Glomerular endothelial cell (primary cell): ENCODE measurements at places on chromosomes 11 and 22. TPM values are rescaled to one million over a fixed set of nuclear protein-coding genes. Genes with fewer than 3 reads are reported as not detected.

CD3D gene
- total RNA-seq, result not detected in 2 replicates

TYR gene
- total RNA-seq, result not detected in 2 replicates

NAV2 gene
- total RNA-seq, result 40.6 and 42.0 TPM in 2 replicates

TRPM5 gene
- not detected in 2 replicates for total RNA-seq

TSSK2 gene
- not detected in 2 replicates for total RNA-seq

SAA2 gene
- 0.87 TPM in 1 of 2 replicates, not detected in the other for total RNA-seq

TNRC6B gene
- total RNA-seq, result 17.3 and 38.2 TPM in 2 replicates

OR8D4 gene
- not detected in 2 replicates for total RNA-seq

TIGD3 gene
- total RNA-seq, result 0.41 TPM in 1 of 2 replicates, not detected in the other

MYO7A gene
- 0.18 and 0.19 TPM in 2 replicates for total RNA-seq

UCP3 gene
- 0.10 and 1.4 TPM in 2 replicates for total RNA-seq

OR51G1 gene
- not detected in 2 replicates for total RNA-seq

SCGB1C1 gene
- not detected in 2 replicates for total RNA-seq

DDIAS gene
- total RNA-seq, result 1.2 and 4.2 TPM in 2 replicates

CUL5 gene
- 25.8 and 27.1 TPM in 2 replicates for total RNA-seq

HSPB2 gene
- 0.10 TPM in 1 of 2 replicates, not detected in the other for total RNA-seq

DNA sequence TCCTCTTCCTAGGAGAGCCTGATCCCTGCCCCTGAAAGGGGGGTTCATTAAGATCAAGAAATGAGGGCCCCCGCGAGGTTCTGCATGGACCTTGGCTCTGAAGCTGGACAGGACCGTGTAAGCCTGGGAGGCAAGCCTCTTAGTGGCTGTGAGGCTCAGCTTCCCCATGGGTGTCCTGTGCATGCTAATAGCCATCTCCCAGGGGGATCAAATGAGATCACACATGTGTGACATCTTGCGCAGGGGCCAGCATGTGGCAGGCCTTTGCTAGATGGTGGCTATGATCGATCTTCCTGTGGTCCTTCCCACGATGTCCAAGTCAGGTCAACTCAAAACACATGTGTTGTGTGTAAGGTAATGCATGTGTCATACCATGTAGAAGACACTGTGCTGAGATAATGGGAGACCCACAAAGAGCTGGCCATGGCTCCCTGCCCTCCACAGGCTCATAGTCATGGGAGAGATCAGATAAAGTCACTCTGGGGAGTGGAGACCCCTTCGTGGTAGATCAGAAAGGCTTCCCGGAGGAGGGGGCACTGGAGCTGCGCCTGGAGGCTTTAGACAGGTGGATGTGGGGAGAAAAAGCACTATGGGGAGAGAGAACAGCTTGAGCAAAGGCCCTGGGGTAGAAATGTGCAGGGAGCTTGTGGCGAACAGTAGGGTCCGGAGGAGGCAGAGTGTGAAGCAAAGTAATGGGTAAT is 3.7 kb downstream of the RAC2 start:
- DNase-seq, result no peak

GRCh38 chr11:19628018-19628417 is 84.6 kb upstream of the NAV2 start:
- DNase-seq, result peak; percentile 27

GRCh38 chr11:3674189-3674588 is 3.0 kb upstream of the CHRNA10 start:
- no peak for DNase-seq

DNA sequence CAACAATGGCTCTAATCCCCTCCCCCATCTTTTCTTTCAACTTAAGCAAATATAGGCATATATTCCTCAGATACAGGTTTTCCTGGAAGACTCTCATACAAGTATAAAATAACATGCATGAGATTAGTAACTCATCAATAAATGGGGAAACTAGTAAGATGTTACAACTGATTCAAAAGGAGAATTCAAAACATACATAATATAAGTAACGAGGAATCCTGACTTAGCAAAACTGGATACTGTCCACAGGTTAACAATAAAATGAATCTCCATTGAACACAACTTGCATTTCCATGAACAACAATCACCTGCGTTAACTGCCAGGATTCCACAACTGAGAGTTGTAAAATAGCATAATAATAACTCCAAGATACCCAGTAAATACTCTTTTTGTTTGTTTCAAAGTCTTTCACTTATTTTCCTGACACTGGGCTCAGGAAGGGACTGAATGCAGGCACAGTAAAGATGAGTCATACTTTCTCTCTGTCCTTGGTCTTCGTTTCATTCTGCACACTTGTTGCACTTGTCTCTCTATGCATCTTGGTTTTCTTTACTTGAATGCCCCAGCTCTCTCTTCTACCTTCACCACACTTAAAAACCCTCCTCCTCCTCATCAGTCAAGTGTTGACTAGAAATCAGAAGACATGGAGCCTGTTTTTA is 8.1 kb downstream of the APIP start:
- DNase-seq, result no peak

GRCh38 chr11:60371386-60371785 is 6.9 kb upstream of the MS4A7 start:
- DNase-seq, result no peak

- no peak for DNase-seq
Observed at GRCh38 chr11:124071623-124071948, 30.5 kb upstream of the OR10G7 start.

- no peak for DNase-seq
Observed at GRCh38 chr22:29772170-29772641, 5.0 kb downstream of the UQCR10 start.

DNA sequence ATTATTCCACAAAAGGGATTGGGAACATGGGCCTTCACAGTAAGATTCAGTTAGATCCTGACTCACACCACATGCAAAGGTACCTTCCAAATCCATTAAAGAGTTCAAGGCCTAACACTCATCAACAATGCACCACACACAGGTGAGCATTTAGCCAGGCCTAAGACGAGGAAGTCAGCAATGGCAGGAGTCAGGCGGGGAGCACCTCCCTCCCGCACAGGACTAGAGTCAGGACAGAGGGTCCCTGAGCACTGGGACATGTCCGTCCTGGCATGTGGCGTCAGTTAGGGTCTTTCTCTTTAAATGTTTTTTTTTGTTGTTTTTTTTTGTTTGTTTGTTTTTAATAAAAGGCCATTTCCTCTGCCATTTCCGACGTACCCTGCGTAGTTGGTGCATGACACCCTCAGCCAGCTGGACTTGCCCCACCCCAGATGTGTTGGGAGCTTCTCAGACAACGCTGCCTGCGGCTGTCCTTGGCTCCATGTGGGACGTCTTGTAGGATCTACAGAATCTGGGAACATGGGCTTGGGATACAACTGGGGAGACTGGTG is 1458.6 kb downstream of the BRD1 start:
- no peak for DNase-seq

- DNase-seq, result no peak
Observed at GRCh38 chr11:119501777-119502405, 78.9 kb upstream of the THY1 start.

GRCh38 chr22:26918226-26918625 is 260.8 kb downstream of the MIAT start:
- no peak for DNase-seq

DNA sequence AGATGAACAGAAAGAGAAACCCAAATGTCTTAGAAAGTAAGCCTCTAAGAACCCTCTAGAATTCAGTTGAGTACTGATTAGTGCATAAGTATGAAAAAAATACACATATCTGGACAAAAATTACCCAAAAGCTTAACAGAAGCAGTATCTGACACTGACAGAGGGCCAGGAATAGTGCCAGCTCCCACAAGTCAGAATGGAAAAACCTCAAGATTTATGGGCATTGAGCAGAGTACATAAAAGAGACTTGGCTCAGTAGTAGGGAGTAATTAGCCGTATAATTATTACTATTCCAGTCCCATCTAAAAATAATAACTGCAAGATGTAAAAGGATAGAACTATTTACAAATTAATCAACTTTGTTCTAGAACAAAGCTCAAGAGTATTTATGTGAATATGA is 834.5 kb downstream of the FAM181B start:
- DNase-seq, result no peak

- no peak for DNase-seq
Observed at GRCh38 chr11:59187587-59187986, 15.7 kb downstream of the DTX4 start.

- no peak for DNase-seq
Observed at GRCh38 chr11:111941963-111942362, 4.8 kb downstream of the DIXDC1 start.

DNA sequence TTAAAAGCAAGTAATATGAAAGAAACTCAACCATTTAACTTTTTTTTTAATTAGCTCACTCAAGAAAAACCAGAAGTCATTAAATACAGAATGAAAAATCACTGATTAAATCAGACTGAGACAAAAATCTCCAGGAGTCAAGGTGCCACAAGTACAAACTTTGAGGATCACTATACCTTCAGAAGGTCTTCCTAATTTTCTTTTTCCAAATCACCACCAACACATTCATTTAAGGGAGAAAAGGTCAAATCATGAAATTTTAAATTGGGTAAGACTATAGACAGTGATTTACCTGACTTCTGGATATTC is 32.3 kb downstream of the PITPNB start:
- no peak for DNase-seq

DNA sequence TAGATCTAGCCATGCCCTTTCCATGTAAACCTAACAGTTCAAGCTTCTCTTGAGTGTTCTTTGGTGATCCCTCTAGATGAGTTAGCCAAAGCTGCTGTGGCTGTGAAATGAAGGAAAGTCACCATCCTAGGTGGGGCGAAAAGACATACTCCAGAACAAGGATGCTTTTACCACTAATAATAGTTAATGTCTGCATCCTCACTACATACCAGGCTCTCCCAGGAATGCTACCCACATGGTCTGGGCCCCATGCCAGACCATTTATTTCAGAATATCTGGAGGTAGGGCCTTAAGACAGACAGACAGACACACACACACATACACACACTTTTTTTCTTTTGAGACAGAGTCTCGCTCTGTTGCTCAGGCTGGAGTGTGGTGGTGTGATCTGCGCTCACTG is 14.7 kb downstream of the ABTB2 start:
- no peak for DNase-seq

- no peak for DNase-seq
Observed at GRCh38 chr11:69444381-69445130, 36.9 kb upstream of the LINC01488 start.

DNA sequence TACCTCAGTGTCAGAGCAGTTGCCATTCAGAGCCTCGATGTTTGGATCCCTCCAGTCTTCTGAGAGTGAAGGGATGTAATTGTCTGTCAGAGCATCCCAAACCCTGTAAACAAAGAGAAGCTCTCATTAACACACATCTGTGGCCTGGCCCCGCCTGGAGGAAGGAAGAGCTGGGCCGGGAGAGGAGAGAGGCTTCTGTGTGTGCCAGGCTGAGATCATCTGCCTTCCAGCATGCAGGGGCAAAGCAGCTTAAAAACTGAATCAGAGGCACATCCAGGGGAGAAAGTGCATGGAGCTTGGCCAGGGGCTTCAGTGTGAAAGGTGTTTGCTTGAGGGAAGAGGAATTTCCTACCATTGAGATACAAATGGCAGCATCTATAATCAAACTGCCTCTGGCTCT is 14.5 kb downstream of the FEZ1 start:
- DNase-seq, result no peak

DNA sequence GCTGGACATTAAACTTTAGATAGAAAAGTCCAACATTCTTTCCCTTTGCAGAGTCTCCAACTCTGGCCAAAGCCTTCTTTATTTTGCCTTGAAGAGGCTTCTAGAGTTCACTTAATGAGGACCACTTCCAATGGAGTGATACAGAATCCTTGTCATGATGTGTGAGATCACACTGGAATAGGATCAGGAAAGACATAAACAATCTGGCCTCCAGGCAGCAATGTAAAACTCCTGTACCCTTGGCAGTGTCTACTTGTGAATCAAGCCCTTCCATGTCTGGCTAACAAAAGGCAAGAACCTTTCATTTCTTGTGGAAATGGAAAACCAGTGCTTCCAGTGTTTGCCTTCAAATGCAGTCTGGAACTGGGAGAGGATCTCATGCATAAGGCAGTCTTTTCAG is 56.5 kb upstream of the FIBIN start:
- no peak for DNase-seq

GRCh38 chr11:134036492-134037045 is 32.3 kb upstream of the JAM3 start:
- no peak for DNase-seq

- no peak for DNase-seq
Observed at GRCh38 chr11:84871116-84871515, 756.0 kb downstream of the DLG2 start.

- no peak for DNase-seq
Observed at GRCh38 chr11:95585069-95585751, 204.4 kb downstream of the FAM76B start.

- no peak for DNase-seq
Observed at GRCh38 chr22:47569389-47570299, 807.2 kb downstream of the TBC1D22A start.

DNA sequence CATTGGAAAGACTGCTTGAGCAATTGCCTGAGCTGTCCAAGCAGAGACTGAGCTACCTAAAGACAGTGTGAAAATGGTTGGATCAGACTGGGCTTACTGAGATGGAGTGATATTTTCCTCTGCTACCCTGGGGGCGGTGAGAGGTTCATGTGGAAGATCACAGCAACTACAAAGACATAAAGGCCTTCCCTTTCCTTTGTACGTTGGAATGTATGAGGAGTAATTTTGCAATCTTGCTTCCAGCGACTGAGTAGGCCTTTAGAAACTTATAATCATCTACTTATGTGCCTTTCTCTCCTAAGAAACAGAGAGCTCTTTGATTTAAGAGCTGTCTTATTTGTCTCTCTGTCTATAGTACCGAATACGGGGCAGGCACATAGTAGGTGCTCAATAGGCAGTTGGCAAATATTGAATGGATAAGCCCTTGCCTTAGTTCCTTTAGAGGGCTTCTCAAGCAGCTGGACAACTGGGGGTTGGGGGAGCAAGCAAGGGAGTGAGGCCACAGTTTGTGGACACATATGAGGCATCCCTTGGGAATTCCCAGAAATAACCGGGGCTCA is 2.4 kb upstream of the HEPACAM start:
- no peak for DNase-seq

GRCh38 chr11:3836903-3837302 is 3.9 kb downstream of the RHOG start:
- no peak for DNase-seq

- no peak for DNase-seq
Observed at GRCh38 chr22:26709617-26710390, 52.4 kb downstream of the MIAT start.

- no peak for DNase-seq
Observed at GRCh38 chr11:107598225-107599139, 7.5 kb downstream of the ELMOD1 start.

GRCh38 chr22:39773976-39774539 is 119.5 kb downstream of the ENTHD1 start:
- no peak for DNase-seq

- no peak for DNase-seq
Observed at GRCh38 chr22:37561212-37562048, 1.1 kb downstream of the CDC42EP1 start.

DNA sequence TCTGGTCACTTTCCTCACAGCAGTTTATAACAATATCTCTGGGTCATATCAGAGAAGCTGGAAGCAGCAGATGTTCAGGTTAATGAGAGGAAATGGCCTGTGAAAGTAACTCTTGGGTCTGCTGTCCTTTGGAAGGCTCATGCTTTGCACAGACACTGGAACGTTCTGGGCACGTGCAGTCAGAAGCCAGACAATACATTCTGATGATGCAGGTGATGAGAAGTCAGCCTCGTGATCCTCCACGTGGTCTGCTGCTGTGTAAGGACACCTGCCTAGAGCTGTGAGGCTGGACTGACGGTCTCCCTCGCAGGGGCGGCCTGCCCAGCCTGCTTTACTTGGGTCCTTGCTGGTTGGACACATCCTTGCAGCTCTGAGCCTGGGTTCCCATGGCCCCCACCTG is 18.8 kb upstream of the ADORA2A start:
- DNase-seq, result no peak
